Stimulated activated CD8-positive, alpha-beta memory T cell treated with anti-CD3 and anti-CD28 coated beads, Interleukin-15, amount 100 ng/mL, for 4 hours (primary cell): ENCODE measurements at places on chromosomes 1 and 21.

GRCh38 chr1:176609556-176610408 is 146.8 kb downstream of the PAPPA2 start:
- no peak for DNase-seq

GRCh38 chr1:238380167-238380566 is 489.4 kb upstream of the ZP4 start:
- DNase-seq, result no peak

GRCh38 chr1:29218223-29218622 is 12.5 kb downstream of the MECR start:
- DNase-seq, result no peak

- DNase-seq, result no peak
These were observed 3.0 kb downstream of the CRCT1 start for GRCh38 chr1:152517237-152517811.

DNA sequence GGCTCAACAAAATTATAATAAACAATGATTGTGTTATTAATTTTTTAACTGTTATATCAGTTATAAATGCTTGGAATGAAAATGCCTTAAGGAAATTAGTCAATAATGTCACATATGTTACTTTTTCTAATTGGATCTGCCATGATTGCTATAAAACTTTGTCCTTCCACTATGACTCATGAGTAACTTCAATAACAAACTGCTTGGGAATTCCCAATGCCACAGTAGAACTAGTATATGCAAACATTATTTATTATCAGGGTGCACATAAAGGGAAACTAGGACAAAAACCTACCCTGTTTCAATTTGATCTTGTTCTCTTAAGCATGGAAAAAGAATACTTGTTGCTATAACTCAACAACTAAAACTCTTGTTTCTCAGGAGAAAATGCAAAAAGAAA is 59.1 kb upstream of the PDC start:
- DNase-seq, result no peak

DNA sequence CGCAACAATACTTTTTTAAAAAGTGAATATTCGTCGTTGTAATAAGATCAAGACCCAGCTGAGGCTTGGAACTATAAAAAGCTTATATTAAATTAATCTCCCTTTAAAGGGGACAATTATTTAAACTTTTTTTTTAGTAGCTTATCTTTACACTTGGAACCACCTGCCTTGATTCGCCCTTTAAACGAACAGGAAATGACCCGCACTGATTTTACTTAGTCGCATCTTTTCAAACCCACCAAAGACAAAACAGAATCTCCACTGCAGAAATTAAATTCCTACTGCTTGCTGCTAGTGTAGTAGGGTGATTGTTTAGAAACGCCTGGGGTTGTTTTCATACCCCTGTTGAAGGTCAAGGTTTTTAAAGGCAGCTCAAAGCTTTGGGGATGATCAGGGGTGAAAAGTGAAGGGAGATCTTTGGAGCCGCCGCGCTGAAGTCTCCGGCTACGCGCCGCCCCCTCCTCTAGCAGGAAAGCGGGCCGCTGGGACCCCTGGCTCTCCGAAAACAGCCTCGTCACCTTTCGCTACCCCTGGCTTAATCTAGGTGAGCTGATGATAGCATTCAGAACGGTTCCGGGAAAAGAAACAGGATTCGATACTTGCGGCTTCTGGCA is 163.4 kb downstream of the RUNX1 start:
- DNase-seq, result no peak

GRCh38 chr1:63849149-63849548 is 75.3 kb downstream of the ROR1 start:
- no peak for DNase-seq

- DNase-seq, result no peak
These were observed 13.0 kb downstream of the SOX13 start for GRCh38 chr1:204085876-204086275.

- no peak for DNase-seq
These were observed 203.2 kb upstream of the LYPLAL1 start for GRCh38 chr1:218970397-218970990.

DNA sequence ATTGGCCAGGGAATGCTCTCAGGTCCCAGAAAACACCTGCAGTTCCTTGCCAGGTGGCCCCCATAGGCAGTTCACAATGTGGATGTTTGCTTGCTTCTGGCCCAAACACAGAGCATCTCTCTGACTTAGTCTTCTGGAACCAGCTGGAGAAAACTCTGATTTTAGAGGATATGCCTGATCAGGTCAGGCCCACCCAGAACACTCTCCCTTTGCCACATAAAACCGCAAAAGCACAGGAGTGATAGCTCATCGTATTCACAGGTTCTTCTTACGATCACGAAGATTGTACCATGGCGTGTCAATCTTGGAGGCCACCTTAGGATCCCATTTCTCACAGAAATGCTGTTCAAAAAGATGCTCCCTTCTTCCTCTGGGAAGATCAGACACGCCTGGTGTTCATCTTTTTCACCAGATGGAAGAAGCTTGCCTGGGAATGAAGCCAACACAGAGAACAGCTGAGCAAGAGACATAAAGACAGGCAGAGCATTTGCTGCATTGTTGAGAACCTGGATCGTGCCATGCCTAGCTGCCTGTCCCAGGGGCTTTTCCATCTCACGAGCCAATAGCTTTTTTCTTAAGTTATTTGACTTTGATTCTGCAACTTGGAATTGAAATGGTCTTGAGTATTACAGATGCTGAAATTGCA is 11.6 kb upstream of the CD247 start:
- DNase-seq, result no peak

DNA sequence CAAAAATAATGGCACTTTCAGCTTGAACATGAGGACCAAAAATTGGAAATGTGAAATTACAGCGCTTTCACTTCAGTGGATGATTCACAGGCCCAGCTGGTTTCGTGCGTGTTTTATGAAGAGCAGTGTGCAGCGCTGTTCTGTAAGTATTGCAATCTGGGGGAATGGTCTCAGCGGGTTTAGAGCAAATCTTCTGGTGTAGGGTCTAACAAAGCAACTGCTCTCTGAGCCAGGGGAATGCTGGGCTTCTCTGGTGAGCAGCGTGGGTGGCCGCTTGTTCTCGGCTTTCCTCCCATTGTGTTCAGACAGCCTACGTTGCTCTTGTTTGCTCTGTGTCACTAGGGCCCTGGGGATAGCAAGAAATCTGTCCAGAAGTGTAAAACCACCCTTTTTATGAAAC is 42.4 kb upstream of the GADD45A start:
- no peak for DNase-seq

- DNase-seq, result no peak
These were observed 8.0 kb upstream of the DCAF6 start for GRCh38 chr1:167928457-167928852.

DNA sequence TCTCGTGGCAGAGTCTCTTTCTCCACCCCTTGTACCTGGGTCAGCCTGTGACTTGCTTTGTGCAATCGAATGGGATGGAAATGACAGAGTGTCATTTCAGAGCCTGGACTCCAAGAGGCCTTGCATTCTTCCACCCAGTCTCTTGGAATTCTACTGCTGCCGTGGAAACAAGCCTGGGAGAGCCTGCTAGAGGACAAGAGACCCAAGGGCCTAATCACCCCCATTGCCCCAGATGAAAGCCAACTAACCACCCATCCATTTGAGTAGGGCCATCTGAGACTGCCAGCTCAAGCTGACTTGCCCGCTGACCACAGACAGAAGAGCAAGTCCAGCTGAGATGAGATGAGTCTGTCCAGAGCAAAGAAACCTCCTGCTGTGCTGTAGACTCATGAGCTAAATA is 201.6 kb downstream of the PTPRU start:
- DNase-seq, result no peak

DNA sequence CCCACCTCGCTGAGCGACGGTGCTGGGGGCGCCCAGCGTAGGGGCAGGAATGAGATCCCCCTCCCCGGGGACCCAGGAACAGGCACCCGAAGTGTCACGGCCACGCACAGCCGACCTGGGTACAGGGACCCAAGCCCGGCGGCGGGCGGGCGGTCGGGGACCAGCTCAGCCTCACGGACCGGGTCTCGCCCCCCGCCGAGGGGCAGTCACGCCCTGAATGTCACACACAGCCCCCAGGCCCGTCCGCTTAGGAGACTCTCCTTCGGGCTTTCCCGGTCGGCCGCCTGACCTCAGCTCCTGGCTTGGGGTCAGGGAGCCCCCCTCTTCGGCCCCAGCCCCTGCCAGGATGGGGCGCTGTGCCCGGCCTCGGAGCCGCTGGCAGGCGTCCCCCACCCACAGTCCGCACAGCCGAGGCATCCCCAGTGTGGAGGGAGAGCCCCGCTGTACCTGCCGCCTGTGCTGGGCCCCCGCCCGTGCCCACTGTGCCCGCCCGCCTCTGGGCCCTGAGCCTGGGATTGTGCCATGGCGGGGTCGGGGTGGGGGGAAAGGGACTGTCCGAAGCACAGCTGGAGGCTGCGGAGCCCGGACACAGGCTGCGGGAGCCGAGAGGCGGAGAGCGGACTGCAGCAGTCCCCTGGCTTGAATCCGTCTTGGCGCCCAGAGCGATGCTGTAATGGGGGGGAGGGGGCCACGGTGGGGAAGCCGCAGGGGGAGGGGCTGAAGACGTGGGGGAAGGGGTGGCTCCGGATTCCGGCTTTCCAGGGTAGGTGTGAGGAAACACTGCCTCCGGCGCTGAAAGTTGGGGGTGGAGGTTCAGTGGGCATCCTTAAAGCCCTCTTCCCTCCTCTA is 627 bp upstream of the DLGAP3 start:
- DNase-seq, result no peak

DNA sequence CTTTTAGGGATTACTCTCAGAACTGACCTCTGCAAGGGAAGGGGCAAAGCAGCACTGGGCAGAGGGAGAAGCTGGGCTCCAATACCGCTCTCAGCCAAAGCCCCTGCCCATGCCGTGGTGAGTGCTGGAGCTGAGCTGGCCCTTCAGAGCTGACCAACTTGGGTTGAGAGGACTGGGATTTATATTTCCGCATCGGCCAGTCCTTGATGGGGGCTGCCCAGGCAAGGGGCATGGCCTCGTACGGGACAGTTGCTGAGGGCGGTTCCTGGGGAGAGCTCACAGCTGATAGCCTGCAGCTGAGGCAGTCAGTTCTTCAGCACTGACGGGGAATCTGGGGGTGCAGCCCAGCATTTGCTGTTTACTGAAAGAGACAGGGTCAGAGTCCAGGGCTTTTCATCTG is 8.0 kb downstream of the HUNK start:
- DNase-seq, result no peak

GRCh38 chr1:165738794-165739193 is 29.9 kb downstream of the TMCO1 start:
- DNase-seq, result no peak

GRCh38 chr1:24984800-24985522 is 54.9 kb upstream of the RUNX3 start:
- no peak for DNase-seq

- no peak for DNase-seq
These were observed 202.9 kb upstream of the FGGY start for GRCh38 chr1:59094001-59094400.

GRCh38 chr1:108533351-108534083 is 26.4 kb upstream of the EEIG2 start:
- no peak for DNase-seq

DNA sequence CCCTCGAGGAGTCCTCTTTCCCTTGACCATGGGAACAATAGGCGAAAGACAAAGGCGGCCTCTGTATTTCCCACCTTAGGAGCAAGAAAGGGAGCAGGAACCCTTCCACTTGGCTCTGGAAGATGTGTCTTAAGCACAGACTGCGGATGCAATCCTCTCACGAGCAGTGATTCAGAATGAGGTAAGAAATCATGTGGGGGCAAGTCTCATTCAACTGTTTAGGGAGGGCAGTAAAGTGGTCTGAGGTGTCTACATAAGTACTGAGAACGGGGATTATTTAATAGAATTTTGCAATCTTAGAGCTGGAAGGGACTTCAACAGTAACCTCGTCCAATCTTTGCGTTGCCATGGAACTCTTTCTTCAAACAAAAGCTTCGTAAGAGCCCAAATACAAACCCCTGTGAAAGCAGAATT is 1.6 kb upstream of the DYRK3 start:
- DNase-seq, result no peak

DNA sequence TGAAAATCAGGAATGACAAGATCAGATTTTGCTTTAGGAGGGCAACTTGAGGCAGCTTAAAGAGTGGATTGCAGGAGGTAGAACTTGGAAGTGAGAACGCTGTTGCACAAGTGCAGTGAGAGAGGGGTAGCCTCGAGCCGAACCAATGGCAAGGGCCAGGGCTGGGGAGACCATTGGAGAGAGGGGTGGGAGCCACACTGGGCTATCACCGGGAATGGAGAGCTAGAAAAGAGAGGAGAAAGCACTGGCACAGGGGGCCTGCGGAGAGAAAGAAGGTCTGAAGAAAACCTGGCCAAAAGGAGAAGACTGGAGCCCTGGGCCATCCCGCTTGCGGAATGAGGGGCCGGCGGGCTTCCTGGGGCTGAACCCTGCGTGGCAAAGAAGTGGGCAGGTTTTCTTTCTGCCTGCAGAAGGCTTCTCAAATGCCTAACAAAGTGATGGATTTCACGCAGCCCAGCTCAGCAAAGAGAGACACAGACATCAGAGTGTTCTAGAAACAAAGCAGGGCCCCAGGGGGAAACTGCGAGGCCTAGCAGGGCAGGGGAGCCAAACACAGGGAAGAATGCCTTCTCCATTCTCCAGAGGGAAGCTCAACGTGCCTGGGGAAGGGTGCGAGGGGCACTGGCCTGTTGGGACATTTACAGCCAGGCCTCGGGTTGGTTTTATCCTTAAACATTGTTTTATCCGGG is 1.2 kb upstream of the SLC37A1 start:
- no peak for DNase-seq

GRCh38 chr1:119101563-119101962 is 38.9 kb downstream of the WARS2 start:
- DNase-seq, result no peak
